ENCODE measurements at places on chromosomes 3 and 15. TPM values are rescaled to one million over a fixed set of nuclear protein-coding genes. Genes with fewer than 3 reads are reported as not detected.

DNA sequence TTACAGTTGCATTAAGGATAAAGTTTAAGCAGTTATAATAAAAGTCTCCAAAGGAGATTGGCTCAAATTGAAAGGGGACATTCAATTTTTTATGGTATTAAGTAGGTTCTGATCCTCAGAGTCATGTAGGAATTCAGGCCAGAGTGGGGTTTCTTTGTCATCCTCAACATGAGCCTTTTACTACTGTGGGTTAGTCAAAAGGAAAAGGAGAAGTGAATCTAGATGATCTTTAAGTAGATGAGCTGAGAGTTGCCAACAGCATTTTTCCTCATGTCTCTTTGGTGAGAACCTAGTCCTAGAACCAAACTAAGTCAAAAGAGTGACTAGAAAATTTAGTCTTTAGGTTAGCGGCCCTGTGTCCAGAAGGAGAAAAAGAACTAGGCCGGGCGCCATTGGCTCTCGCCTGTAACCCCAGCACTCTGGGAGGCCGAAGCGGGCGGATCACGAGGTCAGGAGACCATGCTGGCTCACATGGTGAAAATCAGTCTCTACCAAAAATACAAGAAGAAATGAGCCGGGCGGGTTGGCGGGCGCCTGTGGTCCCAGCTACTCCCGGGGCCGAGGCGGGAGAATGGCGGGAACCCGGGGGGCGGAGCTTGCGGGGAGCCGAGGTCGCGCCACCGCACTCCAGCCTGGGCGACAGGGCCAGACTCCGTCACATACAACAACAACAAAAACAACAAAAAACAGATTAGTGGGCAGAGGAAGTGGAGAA lies 4.2 kb upstream of the CHL1 start:
- no peak overlapping the region for H3K27ac ChIP-seq
- peaks cover 15% of the 10 kb centered on the region for H3K27me3 ChIP-seq
- DNase-seq: no peak
- no peaks in the 10 kb centered on the region for H3K36me3 ChIP-seq

GRCh38 chr3:17307887-17308286 lies 423.1 kb downstream of the PLCL2 start:
- no peaks in the 10 kb centered on the region for H3K36me3 ChIP-seq
- H3K4me1 ChIP-seq: no peaks in the 10 kb centered on the region
- no peak overlapping the region for H3K4me3 ChIP-seq
- H3K27me3 ChIP-seq: no peaks in the 10 kb centered on the region
- H3K27ac ChIP-seq: no peak overlapping the region

DNA sequence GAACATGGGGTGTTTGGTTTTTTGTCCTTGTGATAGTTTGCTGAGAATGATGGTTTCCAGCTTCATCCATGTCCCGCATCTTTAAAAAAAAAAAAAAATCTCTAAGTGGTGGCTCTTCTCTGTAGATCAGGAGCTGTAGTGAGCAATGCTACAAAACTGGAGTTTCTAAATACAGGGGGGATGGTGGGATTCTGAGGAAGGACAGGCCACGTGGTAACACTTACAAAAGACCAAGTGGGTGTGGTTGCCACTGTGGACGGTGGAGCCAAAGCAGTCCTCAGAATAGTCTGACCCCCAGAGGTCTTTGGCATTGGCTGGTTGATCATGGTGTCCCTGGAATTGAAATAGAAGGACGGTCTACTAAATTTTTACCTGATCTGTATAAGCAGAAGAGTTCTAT lies 7.7 kb downstream of the CCRL2 start:
- H3K4me1 ChIP-seq: peaks cover 11% of the 10 kb centered on the region
- no peak overlapping the region for H3K4me3 ChIP-seq
- no peak overlapping the region for H3K27ac ChIP-seq
- peaks cover 2% of the 10 kb centered on the region for H3K27me3 ChIP-seq

- H3K36me3 ChIP-seq: no peaks in the 10 kb centered on the region
- no peak overlapping the region for H3K4me3 ChIP-seq
- H3K27me3 ChIP-seq: peaks cover 42% of the 10 kb centered on the region
- H3K4me1 ChIP-seq: peaks cover 3% of the 10 kb centered on the region
- DNase-seq: no peak
Measured at GRCh38 chr3:25428789-25429335, 799 bp downstream of the RARB start.

- H3K27ac ChIP-seq: no peak overlapping the region
- H3K27me3 ChIP-seq: no peaks in the 10 kb centered on the region
- H3K4me3 ChIP-seq: no peak overlapping the region
- H3K4me1 ChIP-seq: no peaks in the 10 kb centered on the region
Measured at GRCh38 chr15:71251584-71252043, 136.3 kb downstream of the THSD4 start.

- no peak overlapping the region for H3K4me3 ChIP-seq
- peaks cover 14% of the 10 kb centered on the region for H3K27me3 ChIP-seq
- no peaks in the 10 kb centered on the region for H3K36me3 ChIP-seq
- no peak overlapping the region for H3K27ac ChIP-seq
- peak; percentile 6 for DNase-seq
Measured at GRCh38 chr3:36796161-36796560, 31.8 kb upstream of the DCLK3 start.

DNA sequence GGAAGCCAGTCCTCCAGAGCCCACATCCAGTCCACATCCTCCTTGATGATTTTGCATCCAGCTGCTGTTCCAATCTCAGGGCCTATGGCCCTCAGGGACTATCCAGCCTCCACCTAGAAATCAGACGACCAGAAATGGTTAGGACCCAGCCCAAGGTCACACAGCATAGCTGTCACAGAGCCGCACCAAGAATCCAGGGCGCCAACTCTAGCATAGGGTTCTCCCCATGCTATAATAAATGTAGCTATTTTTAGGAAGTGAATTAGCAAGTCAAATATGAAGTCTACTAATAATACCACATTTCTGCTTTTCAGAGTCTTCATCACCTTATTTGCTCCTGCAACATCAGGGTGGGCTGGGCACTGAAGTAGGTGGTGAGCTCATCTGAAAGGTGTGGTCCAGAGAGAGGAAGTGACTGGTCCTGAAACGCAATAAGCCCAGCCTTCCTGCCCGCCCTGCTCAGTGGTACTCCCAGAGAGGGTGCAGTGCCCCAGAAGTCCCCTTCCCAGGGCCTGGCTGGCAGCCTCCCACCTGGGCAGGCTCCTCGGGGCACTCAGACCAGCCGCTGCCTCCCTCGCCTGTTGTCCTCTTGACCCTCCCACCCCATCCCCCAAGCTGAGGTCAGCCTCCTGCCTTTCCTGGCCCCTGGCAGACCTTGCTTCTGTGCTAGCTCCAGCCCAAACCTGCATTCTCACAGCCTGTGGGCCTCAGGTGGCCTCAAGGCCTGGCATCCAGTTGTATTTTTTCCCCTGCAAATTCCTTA lies 17.6 kb upstream of the CYP11A1 start:
- H3K27ac ChIP-seq: peak overlapping the region; percentile 90
- H3K4me3 ChIP-seq: peak overlapping the region; percentile 36
- peaks cover 62% of the 10 kb centered on the region for H3K4me1 ChIP-seq

DNA sequence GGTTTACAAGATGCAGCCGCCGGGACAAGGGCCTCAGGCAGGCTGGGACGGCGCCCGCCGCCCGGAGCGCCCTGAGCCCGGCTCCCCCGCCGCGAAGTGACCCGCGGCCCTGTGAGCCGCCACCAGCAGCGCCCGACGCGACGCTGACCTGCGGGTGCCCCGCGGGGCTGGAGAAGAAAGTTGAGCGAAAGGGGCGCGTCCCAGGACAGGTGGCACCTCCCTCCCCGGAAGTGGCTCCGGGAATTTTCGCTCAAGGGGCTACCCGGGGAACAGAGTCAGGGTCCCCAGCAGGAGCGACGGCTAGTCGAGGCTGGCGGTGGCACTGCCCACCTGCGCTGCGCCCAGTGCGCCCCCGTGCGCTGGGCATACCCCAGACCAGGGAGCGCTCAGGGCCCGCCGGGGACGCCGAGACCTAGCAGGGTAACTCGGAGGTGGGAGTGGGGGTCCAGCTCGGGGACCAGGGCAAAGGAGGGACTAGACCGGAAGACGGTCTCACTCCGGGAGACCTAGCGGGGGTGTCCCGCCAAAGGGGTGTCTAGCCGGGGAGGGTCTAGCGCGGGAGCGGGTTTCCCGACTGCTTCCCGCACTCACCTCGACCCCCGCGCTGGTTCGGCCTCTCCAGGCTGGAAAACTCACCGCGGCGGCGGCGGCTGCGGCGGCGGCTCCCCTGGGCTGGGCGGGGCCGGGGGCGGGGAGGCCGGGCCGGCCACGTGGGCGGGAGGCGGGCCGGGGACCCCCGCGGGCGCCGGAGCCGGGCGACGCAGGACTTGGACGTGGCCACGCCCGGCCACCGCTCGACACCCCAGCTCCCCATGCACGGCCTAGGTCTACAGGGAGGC lies 18.4 kb downstream of the SPATA12 start:
- H3K4me1 ChIP-seq: peaks cover 3% of the 10 kb centered on the region
- H3K36me3 ChIP-seq: no peaks in the 10 kb centered on the region
- DNase-seq: peak; percentile 72
- H3K4me3 ChIP-seq: peak overlapping the region; percentile 69

DNA sequence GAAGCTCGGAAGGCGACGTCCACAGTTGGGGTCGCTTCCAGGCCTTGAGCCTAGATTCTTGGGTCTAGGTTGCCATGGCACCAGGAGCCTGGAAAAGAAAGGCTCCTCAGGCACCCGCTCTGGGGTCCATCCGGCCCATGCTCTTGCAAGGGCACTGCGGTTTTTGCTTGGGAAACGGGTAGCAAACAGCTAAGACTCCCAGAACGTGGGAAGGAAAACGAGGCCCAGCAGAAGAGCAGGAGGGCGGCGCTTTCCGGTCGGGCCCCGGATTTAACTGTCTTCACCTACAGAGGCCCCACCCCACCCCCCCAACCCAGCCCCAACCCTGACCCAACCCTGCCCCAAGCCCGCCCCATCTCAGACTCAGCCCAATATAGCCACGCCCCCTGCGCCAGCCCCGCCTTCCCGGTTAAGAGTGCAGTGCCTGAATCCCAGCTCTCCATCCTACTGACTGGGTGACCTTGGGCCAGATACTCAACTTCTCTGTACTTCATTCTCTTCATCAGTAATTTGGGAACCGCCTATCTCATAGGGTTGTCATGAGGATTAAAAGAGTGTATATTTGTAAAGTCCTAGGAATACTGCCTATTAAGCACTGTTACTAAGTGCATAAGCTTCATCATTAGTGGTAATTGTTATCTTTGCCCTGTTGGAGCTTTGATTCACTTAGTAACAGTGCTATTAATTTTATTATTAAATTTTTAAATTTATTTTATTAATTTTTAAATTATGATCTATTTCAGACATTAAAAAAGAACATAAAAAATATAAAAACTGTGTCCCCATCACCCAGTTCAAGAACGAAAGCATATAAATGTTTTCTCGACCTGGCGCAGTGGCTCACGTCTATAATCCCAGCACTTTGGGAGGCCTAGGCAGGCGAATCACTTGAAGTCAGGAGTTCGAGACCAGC lies 28.4 kb upstream of the SMAD6 start:
- peaks cover 11% of the 10 kb centered on the region for H3K4me1 ChIP-seq
- no peaks in the 10 kb centered on the region for H3K36me3 ChIP-seq
- peak; percentile 76 for DNase-seq
- no peaks in the 10 kb centered on the region for H3K27me3 ChIP-seq
- H3K4me3 ChIP-seq: no peak overlapping the region

DNA sequence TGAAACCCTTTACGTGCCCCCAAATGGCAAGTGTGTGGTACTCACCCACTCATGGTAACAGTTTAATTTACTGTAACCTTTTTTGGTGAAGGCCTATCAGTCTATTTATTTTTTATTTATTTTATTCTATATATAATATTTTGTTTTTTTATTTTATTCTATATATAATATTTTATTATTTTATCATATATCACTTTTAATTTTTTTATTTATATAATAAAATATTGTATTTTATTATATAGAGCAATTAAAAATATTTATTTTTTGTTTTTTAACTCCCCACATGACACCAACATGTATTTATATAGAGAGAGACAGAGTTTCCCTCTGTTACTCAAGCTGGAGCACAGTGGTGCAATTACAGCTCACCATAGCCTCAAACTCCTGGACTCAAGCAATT lies 41.4 kb downstream of the SLC28A1 start:
- H3K27me3 ChIP-seq: peaks cover 2% of the 10 kb centered on the region
- H3K4me1 ChIP-seq: peaks cover 5% of the 10 kb centered on the region
- H3K4me3 ChIP-seq: no peak overlapping the region
- no peak for DNase-seq
- H3K27ac ChIP-seq: no peak overlapping the region

GRCh38 chr3:14431917-14432834 lies 29.8 kb downstream of the SLC6A6 start:
- H3K27ac ChIP-seq: peak overlapping the region; percentile 97
- H3K36me3 ChIP-seq: peaks cover 17% of the 10 kb centered on the region
- H3K4me3 ChIP-seq: peak overlapping the region; percentile 80
- H3K27me3 ChIP-seq: no peaks in the 10 kb centered on the region

Gene SUSD5
- total RNA-seq: not detected

Gene VIPR1
- total RNA-seq: 0.80 TPM

Gene HDC
- 2.7 TPM for total RNA-seq

Gene IMPG2
- total RNA-seq: 0.05 TPM
